GOT3 (cell line): ENCODE measurements at places on chromosomes 13 and 19.

DNA sequence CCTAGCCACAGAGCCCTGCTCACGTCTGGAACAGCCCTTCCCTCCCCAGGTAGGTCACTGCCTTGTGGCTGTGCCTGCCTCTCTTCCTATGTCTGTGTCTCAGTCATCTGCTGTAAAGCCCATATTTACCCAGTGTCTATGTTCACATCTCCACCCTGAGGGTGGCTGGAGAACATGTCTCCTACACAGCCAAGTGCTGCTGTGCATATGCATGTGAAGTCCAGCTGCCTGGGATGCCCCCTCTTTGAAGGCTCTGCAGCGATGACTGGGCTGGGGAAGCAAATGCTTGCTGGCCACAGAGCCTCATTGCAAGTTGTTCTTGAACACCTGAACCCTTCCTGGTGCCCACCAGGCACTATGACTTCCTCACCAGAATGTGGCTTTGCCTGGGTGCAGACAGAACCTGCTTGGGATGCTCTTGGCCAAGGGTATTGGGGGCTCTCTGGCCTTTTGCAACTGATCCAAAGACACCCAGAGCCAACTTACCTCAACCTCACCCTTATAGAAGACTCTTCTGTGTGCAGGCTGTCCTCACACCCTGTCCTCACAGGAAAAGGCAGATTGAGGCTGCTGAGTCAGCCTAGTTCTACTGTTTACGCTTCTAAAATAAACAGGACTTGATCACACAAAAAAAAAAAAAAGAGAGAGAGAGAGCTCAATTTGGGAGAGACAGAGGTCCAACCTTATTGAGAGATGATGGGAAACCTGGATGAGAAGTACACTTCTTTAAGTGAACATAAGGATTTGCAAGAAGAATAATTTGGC, 26.5 kb downstream of the MRPL57 start:
- no peak for DNase-seq

GRCh38 chr13:25689539-25689938, 317.8 kb downstream of the ATP8A2 start:
- DNase-seq = no peak

- no peak for DNase-seq
Measured at GRCh38 chr19:5434970-5435641, 20.1 kb upstream of the ZNRF4 start.

DNA sequence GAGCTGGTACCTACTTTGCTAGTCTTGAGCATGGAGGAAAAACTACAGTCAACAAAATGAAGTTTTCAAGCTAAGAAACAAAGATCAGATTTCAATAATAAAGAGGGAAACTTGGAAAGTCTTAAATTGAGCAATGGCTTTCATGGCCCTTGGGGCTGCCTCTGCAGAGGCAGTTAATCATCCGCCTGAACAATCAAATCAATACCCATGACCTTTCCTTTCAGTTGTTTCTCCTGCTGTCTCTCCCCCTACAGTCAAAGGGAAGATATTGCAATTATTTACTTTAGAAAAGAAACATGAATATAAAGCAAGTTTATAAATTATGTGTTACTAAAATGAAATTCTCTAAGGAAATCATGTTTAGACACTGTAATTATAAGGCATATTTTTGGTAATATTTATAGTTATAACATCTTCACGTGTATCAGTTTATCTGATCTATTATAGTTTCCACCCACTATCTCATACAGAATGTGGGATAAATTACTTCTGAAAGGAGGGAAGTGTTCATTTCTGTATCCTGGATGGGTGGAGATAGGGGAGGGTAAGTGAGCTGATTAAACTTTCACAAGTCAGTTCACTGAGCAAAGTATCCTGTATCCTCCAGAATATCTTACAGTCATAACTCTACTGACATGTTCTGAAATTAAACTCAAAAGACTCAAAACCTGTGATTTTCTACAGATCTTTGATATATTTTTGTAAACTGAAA, 72.4 kb upstream of the TSC22D1 start:
- no peak for DNase-seq

GRCh38 chr13:98180092-98180491, 3.0 kb upstream of the RNF113B start:
- no peak for DNase-seq

- no peak for DNase-seq
Measured at GRCh38 chr19:32550666-32551065, 30.3 kb upstream of the PDCD5 start.

DNA sequence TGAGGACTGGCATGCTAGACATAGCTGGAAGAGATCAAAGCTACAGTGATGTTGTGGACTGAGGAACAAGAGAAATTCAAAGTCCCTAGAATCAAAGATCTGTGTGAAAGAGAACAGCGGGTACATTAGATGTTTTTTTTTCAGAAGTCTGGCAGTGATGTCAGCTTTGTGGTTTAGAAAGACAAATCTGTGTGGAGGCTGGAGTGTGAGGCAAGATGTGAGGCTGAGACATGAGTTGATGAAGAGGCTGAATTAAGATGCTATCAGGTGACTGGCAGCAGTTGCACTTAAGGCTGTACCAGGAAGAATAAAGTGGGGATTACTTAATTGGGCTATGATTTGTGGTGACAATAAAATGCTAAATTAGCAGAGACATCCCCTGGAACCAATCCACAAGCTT, 46.5 kb downstream of the DNAJC3 start:
- DNase-seq = no peak
